ENCODE measurements at places on chromosomes 7 and 10.

DNA sequence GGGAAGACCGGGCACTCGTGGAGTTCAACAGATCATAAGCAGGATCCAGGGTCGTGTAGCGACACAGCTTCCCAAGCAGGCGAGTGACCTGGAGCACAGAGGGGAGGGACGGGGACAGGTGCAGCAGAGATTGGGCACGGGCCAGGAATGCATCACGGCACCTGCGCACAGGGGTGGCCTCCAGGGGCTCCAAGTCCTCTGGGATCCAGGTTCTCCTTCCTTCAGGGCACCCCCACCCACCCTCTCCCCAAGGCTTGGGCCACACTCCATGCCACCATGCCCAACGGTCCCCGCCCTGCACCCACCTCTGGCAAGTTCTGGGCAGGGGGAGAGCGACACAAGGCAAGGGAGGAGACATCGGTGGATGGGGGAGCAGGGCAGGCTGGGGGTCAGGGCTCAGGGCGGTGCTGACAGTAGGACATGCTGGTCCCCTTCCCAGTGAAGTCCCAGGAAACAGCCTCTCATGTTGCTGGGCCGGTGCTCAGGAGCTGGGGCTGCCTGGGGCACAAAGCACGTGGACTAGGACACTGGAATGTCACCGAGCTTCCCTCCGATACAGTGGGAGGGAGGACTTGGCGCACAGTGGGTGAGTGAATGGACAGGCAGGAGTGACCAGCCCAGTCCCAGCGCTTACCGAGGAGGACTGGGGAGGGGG, 597.3 kb downstream of the PTPRN2 start:
- no peak for DNase-seq

- DNase-seq = no peak
Measured at GRCh38 chr10:113302062-113302461, 250.8 kb upstream of the HABP2 start.

- no peak for DNase-seq
Measured at GRCh38 chr7:1659696-1660095, 10.4 kb upstream of the ELFN1 start.

DNA sequence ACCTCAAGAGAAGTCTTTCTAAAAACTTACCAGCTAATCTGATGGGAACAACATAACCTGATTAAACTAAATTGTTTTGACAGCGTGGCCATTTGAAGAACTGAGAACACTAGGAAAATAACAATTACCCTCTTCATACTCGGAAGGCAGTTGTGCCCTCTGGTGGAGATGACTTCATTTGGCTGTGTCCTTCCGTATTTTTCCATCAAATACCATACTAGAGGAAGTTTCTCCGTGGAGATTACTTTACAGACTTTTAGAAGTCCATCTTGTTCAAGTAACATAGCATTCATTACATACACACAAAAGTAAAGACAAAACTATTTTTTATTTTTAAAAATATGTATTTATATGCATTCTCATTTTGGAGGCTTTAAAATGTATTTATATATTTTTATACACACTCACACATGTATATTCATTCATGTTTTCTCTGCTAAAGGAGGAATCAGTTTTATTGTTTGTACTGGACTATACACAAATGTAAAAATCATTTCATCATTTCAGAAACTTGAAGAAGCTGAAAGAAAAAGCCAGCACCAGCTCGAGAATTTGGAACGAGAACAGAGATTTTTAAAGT, 25.2 kb downstream of the SMNDC1 start:
- DNase-seq = no peak

GRCh38 chr7:151018421-151019129, 5.7 kb downstream of the ATG9B start:
- peak; percentile 45 for DNase-seq

GRCh38 chr7:50707236-50708006, 75.3 kb downstream of the GRB10 start:
- DNase-seq = no peak

GRCh38 chr7:75758491-75758890, 13.5 kb downstream of the CCL26 start:
- no peak for DNase-seq

GRCh38 chr7:148815612-148816011, 68.5 kb downstream of the EZH2 start:
- no peak for DNase-seq

GRCh38 chr7:8135417-8135816, 126.5 kb downstream of the ICA1 start:
- DNase-seq = no peak

GRCh38 chr10:61452655-61453641, at the start of gene TMEM26:
TMEM26 (minus strand) TSS chr10:61453381; CDS start chr10:61453081, 300 bp downstream.
- no peak for DNase-seq

GRCh38 chr7:141844256-141844655, 3.0 kb upstream of the PRSS37 start:
- no peak for DNase-seq

- no peak for DNase-seq
Measured at GRCh38 chr10:824497-824896, 107.0 kb downstream of the LARP4B start.
